ENCODE measurements at places on chromosomes 6 and 20.

DNA sequence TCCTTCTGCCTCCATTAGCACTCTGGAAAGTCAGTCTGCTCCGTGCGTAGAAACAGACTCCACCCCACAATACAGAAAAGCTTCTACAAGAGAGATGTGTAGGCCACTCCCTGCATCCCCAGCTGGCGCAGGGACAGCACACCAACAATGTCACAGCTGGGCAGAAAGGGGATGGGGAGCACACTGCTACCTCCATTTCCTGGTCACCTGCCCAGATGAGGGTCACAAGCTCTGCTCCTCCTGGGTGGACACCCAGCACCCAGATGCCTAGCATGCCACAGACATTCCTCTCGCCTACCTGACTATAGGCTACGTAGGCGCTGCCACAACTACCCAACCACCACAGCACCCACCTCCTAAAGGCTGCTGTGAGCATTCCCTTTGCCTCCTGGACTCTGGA, 12.2 kb downstream of the BEND3 start:
- no peak for DNase-seq

- no peak for DNase-seq
Measured at GRCh38 chr6:84508981-84509380, 255.4 kb downstream of the TBX18 start.

DNA sequence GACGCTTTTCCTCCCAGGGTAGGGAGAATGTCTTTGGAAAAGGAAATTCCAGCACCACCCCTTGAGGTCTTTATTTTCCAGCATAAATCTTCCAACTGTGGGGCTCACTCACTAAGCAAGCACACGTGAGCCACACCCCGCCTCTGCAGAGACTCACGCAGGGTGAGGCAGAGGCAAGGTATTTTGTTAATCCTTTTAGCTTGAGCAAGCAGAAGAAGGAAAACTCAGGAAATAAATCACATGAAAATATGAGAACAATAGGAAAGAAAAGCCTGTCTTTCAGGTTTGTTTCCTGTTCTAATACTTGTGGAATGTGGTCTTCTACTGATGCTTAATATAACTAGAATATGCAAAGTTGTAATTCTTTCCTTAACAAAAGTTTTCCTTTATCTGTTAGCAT, 4.1 kb upstream of the PHACTR2 start:
- no peak for DNase-seq

DNA sequence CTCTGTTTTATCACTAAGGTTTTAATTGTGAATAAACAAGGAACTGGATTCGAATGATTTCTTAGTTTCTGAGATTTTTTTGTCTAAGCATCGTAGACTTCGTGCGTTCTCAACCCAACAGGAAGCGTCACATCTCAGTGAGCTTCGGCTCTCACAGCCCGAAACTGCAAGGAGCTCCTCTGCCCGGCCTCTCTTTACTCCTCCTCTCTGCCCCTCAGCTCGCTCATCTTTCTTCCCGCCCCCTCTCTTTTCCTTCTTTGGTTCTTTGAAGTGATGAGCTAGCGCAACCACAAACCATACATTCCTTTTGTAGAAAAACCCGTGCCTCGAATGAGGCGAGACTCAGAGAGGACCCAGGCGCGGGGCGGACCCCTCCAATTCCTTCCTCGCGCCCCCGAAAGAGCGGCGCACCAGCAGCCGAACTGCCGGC, 480 bp upstream of the NT5E start:
- DNase-seq = no peak

DNA sequence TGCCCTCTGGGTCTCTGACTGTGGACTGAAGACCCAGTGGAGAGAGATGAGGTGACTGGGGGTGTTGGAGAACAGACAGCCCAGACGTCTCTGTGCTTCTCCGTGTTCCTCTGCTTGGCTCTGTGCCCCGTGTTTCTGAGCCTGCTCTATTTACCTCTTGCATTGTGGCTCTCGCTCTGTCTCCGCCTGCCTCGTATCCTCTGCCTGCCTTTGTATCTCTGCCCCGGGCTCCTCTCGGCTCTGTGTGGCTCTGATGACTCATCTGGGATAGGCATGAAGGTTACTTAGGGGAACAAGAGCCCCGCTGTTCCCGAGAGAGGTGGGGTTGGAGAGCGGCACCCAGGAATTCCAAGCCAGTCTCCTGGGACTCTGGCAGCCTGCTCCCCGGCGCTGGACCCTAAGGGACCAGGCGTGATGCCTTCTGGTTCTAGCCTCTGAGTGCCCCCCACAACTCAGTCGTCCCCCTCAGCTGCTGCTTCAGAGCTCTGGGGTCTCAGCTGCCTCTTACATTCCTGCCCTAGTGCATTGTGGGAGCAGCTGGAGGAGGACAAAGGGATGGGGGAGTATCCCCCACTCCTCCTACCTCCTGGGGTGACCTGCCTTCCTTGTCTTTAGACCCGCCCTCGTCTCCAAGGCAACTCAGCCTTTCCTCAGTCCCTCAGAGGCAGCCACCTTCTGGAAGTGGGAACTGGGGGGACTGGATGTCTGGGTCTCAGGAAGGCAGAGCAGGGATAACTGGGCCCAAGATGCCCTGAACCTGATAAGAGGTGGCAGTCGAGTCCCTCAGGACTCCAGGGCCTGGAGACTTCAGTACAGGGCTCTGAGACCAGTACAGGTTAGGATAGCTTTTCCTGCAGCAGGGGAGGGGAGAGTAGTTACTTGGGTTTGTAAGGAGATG, 1.9 kb downstream of the DDR1 start:
- DNase-seq = no peak

- no peak for DNase-seq
Measured at GRCh38 chr20:26167499-26167898, 470.8 kb upstream of the ZNF337 start.

GRCh38 chr6:1962201-1962600, 283.2 kb downstream of the GMDS start:
- no peak for DNase-seq

GRCh38 chr20:59845472-59845871, 88.0 kb downstream of the SYCP2 start:
- DNase-seq = no peak

GRCh38 chr6:31383149-31383548, 20.2 kb upstream of the MICA start:
- no peak for DNase-seq

DNA sequence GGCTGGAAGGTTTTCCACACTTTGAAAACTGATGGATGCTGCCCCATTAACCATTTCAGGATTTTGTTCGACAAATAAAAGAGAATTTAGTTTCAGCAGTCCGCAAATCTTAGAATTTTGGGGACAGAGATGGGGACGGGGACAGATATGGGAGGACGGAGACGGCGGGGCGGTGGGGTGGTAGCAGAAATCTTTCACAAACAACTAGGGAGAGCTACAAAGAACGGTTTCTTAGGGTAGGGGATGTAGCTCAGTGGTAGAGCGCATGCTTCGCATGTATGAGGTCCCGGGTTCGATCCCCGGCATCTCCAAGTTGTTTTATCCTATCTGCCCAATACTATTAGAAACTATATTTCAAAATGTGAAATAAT, 15.1 kb downstream of the HMGN4 start:
- peak; percentile 32 for DNase-seq

DNA sequence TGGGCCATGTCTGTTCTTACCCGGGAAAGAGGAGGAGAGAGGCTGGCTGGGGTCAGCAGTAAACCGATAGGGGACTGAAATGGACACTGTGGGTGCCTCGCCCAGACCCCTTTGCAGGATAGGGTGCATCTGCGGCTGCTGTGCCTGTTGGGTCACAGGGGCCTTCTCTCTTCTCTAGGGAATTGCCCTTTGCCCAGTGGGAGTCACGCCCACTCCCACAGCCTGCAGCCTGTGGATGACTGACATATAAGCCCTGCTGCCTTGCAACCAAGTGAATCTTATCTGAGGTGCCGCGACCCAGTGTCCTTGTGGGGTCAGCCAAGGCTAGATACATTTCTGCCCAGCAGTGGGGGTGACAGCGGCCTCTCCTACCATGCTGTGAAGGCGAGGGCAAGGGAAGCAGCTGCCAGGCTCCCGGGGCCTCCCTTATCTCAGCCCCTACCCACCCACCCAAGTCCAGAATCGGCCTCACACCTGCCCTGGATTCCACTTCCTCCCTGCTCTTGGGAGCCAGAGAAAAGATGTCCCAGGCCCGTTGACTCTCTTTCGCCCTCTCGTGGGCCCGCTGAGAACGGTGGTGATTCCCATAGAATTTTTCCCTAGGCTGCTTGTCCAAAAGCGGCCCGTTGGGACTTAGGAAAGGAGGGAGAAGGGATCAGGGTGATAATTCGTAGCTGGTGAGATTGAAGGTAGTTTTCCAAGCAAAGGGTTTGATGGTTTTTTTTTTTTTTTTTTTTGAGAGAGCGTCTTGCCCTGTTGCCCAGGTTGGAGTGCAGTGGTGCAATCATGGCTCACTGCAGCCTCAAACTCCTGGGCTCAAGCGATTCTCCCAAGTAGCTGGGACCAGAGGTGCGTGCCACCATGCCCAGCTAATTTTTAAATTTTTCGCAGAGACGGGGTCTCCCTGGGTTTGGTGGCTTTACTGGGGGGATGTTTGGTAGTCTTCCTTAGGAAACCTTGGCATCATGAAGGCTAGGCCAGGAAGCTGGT, 76.4 kb upstream of the RNF24 start:
- no peak for DNase-seq

DNA sequence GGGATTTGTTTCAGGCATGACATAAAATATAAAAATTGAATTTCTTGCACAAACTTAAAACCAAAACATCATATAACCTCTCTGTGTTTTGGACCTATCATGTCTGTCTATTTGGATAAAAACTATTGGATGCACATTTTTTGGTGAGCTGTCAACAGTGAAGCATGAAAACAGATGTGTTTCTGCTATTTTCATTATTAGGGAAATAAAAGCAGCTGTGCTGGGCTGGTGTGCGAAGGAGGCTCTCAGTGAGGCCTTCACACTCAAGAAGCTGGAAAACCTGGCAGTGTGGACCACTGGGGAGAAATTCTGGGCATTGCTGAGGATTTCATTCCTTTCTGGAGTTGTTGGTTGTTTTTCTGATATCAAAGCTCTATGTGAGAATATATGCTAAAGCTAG, 395.3 kb downstream of the GJA1 start:
- DNase-seq = no peak

DNA sequence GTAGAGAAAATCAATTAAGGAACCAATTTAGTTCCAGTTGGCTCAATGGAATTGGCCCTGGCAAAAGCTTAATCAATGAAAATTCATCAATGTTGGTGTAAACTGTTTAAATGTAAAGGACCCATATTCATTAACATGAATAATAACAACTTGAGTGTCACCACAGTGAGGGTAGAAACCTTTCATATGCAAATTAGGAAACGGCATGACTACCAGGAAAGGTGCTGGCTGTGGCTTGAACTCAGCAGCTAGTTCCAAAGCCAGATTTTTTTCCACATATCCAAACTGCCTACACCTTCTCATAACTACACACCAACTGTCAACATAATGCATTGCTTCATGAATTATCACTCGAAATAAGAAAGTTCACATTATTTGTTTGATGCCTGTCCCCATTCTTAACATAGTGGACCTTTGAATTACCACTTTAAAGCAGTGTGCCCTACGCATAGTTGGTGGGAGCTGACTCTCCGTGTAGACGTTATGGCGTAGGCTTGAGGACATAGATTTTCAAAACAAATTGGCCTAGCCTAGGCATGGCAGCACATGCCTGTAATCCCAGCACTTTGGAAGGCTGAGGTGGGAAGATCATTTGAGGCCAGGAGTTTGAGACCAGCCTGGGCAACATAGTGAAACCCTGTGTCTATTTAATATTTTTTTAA, 19.7 kb downstream of the PBOV1 start:
- DNase-seq = no peak

DNA sequence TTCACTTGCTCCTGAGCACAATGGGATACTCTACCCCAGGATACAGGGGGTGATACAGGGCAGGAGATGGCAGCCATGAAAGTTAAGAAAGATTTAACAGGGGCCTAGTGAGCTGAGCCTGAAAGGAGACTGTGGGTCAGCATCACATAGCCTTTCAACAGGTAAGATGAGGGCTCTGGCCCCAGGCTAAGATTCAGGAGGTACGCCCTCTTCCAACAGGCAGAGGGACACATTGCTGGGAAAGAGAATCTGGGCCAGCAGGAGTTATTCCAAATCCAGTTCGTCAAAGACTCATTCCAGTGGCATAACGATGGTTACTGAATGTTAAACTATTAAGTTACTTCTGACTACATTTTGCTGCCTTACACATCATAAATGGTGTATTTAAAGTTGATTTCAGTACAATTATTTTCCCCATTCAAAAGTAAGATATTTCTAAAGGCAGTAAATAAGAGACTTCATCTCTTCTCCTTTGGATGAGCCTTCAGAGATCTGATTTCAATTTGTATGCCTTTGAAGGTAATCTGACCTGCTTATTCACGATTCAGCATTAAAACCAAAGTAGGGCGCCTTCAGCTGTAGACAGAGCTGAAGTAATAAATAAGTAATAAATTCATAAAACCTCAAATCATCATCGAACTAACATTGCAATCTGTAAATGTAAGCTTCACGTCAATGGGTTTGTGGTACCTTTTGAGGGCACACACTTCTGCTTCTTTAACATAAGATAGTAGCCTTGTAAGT, 62.4 kb downstream of the HS3ST5 start:
- DNase-seq = no peak

- no peak for DNase-seq
Measured at GRCh38 chr6:3415490-3415889, 41.4 kb downstream of the SLC22A23 start.

DNA sequence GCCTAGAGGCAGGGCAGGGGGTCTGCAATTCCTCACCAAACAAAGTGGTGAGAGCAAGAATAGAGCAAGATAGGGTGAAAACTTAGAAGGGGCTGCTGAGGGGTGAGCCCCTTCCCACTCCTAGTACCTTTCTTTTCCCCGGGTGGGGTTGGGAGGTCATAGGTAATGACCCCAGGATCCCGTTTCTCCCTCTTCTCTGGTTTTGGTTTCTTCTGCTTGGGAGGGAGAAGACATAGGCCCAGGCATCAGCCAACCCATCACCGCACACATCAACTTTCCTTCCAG, 3.5 kb downstream of the VARS1 start:
- DNase-seq = no peak

DNA sequence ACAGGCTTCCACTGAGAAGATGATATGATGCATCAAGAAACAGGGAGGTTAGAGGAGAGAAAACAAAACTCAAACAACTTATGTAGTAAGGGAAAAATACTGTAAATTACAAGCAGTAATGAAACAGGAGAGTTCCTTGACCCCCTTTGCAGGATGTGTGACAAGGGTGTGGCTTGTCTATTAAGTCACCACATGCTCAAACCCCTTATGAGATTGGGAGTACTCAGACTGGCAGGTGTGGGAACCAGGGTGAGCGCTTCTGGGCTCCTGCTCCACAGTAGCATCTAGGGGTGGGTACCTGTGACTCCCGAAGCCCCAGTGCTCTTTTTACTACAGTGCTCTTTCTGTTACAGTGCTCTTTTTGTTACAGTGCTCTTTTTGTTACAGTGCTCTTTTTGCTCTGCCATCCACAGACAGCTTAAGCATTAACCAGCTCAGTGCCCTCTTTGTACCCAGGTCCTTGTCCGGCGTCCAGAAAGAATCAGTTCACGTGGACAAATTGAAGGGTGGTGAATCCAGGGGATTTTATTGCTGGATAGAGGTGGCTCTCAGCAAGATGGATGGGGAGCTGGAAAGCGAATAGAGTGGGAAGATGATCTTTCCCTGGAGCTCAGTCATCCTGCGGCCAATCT, 28.7 kb downstream of the OLIG3 start:
- DNase-seq = no peak
